Stimulated activated CD8-positive, alpha-beta memory T cell treated with anti-CD3 and anti-CD28 coated beads, Interleukin-15, amount 100 ng/mL, for 24 hours (primary cell): ENCODE measurements at places on chromosomes 6 and 20.

DNA sequence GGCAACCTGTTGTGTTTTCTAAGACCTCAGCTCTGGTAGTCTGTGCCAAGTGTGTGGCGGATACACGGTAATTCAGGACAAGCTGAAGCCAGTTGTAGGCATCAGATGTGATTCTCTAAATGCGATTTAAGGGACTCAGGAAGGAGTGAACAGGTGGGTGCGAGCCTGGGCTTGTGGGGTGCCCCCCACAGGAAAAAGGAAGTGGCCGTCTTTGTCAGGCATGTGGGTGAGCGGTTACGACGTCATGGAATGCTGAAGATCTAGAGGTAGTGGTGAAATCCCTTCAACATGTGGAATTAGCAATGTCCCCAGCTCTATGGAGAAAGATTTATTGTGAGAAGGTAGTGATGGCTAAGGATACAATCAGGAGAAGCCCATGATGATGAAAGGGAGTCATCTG is 95.1 kb upstream of the EXOC2 start:
- DNase-seq = no peak

DNA sequence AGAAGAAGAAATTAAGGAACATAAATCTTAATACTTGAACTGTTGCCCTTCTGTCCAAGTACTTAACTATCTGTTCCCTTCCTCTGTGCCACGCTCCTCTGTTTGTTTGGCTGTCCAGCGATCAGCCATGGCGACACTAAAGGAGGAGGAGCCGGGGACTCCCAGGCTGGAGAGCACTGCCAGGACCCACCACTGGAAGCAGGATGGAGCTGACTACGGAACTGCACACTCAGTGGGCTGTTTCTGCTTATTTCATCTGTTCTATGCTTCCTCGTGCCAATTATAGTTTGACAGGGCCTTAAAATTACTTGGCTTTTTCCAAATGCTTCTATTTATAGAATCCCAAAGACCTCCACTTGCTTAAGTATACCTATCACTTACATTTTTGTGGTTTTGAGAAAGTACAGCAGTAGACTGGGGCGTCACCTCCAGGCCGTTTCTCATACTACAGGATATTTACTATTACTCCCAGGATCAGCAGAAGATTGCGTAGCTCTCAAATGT is 17.1 kb downstream of the IRF4 start:
- DNase-seq = no peak

DNA sequence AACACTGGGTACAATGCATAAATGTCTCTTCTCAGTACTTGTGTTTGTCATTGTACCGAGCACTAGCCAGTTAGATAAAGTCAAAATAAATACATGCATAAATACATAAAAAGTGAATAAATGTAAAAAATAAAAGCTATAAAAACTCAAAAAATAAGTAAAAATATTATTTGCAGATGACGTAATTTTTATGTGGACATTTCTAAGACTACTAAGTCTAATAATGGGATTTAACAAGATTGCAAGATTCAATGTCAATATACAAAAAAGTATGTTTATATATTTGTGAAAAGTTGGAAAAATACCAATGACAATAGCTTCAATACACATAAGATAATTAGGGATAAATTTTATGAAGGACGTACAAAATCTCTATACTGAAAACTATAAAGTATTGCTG is 639.6 kb downstream of the CBLN4 start:
- DNase-seq = no peak

- no peak for DNase-seq
These were observed 1.7 kb downstream of the IP6K3 start for GRCh38 chr6:33744895-33745546.

- no peak for DNase-seq
These were observed 31.8 kb upstream of the APCDD1L start for GRCh38 chr20:58546756-58547622.

GRCh38 chr6:34315256-34315655 is 66.5 kb upstream of the SMIM29 start:
- no peak for DNase-seq

- DNase-seq = no peak
These were observed 89.0 kb downstream of the EDN1 start for GRCh38 chr6:12379181-12379580.

- DNase-seq = no peak
These were observed 9.6 kb downstream of the IGF2R start for GRCh38 chr6:159978291-159979135.

GRCh38 chr6:63706630-63707029 is 71.0 kb downstream of the PHF3 start:
- no peak for DNase-seq

DNA sequence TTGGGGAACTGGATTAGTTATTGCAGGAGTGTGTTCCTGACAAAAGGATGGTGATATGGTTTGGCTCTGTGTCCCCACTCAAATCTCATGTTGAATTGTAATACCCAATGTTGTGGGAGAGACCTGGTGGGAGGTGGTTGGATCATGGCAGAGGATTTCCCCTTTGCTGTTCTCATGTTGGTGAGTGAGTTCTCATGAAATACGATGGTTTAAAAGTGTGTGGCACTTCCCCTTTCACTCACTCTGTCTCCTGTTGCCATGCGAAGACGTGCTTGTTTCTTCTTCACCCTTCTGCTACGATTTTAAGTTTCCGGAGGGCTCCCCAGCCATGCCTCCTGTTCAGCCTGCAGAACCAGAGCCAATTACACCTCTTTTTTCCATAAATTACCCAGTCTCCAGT is 16.2 kb upstream of the TREM1 start:
- DNase-seq = no peak
